ENCODE measurements at places on chromosomes 7 and 10. TPM values are rescaled to one million over a fixed set of nuclear protein-coding genes. Genes with fewer than 3 reads are reported as not detected.

GRID1 gene
- not detected for total RNA-seq

CHRM2 gene
- not detected for total RNA-seq

NKX6-2 gene
- total RNA-seq = not detected

FBXL15 gene
- 7.3 TPM for total RNA-seq

PON3 gene
- total RNA-seq = 0.20 TPM

TBXAS1 gene
- 8.1 TPM for total RNA-seq

SMO gene
- total RNA-seq = 5.0 TPM

PNLIPRP2 gene
- total RNA-seq = not detected

TRIM50 gene
- not detected for total RNA-seq

METTL27 gene
- 1.0 TPM for total RNA-seq

SLC39A12 gene
- total RNA-seq = not detected

Data from pulmonary artery endothelial cell (primary cell).